ENCODE measurements at places on chromosomes 1 and 21.

GRCh38 chr1:91944087-91944486 lies 5.1 kb upstream of the BRDT start:
- no peak for DNase-seq

- DNase-seq, result no peak
Measured at GRCh38 chr1:239757716-239758115, 334.0 kb upstream of the FMN2 start.

GRCh38 chr1:62722796-62723195 lies 34.6 kb upstream of the DOCK7 start:
- DNase-seq, result no peak

DNA sequence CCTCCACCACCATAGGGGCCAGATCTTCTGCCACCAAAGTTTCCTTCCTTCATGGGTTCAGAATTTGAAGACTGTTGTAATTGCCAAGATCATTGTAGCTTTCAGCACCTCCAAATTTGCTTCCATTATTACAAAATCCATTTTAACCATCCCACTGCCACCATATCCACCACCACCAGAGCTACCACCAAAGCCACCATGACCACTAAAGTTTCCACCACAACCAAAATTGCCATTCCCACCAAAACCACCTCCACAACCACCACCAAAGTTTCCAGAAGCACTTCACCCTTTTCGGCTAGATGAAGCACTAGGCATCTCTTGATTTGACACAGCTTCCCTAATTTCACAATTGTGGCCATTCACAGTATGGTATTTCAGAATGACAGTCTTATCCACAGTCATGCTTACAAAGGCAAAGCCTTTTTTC lies 45.2 kb downstream of the SLC30A7 start:
- no peak for DNase-seq

DNA sequence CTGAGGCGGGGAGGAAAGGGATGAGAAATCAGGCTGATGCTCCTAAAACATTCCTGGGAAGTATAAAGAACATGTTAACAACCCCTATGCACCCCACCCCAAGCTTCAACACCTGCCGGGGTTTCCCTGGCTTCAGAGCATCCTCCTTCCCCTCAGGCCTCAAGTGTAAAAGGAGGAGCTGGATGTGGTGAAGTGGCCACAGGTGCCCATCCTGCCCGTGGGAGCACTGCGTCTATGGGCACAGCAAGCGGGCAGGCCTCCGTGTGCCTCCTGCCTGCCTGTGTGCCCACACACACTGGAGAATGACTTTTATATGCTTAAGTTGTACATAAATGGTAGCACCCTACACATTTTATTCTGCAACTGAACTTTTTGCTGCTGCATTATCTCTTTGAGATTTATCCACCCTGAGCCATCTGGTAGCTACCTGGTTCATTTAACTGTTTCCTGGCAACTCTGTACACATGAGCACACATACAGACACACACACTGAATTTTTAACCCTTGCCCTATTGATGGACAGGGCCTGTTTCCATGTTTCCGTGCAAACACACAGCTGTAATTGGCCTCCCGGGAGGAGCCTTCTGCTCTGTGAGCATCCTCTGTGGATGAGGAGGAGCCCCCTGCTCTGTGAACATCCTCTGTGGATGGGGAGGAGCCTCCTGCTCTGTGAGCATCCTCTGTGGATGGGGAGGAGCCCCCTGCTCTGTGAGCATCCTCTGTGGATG lies 13.4 kb upstream of the FTCD start:
- peak; percentile 7 for DNase-seq

All from right atrium auricular region (tissue), 2 donors.